CD4-positive, alpha-beta T cell treated with Interferon gamma for 1 hour (primary cell): ENCODE measurements at places on chromosomes 1 and 21.

- DNase-seq, result no peak
Observed at GRCh38 chr1:101006553-101006952, 19.0 kb downstream of the DPH5 start.

- no peak for DNase-seq
Observed at GRCh38 chr1:119660253-119661083, 12.4 kb upstream of the ZNF697 start.

DNA sequence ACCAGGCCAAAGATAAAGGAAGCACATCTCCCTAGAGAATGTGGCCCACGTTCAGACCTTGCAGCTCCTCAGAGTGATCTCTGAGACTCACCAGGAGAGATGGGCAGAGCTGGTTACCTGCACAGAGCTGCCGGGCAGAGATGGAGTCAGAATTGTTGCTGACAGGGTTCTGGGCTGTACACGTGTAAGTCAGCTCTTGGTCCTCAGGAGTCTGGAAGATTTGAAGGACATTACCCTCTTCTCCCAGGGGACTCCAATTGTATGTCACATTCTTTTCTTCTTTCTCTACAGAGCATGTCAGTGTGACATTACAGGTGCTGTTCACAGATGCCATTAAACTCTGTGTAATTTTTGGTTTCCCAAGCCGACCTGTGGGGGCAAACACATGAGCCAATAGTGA, 25.5 kb downstream of the CD84 start:
- no peak for DNase-seq

GRCh38 chr21:22191581-22191980, 1193.4 kb downstream of the NCAM2 start:
- no peak for DNase-seq

- peak; percentile 54 for DNase-seq
Observed at GRCh38 chr1:211352985-211353515, 26.4 kb downstream of the TRAF5 start.

DNA sequence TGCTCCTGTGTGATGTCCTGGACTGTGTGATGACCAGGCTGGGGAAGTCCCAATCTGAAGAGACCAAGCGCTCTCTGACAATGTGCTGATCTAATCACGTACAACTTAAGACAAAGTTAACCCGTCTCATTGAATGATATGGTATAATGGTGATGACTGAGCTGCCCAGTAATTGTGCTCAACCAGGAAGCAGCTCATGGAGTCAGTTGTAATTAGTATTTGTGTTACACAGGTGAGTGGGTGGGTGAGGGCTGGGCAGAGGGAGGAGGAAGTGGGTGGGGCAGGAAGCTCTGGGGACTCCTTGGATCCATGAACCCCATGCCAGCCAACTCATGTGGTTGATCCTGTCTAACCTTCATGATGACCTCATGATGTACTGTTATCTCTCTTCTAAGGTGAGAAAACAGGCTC, 8.7 kb upstream of the ECE1 start:
- DNase-seq, result no peak

- no peak for DNase-seq
Observed at GRCh38 chr1:47186267-47187185, 3.3 kb downstream of the PDZK1IP1 start.

DNA sequence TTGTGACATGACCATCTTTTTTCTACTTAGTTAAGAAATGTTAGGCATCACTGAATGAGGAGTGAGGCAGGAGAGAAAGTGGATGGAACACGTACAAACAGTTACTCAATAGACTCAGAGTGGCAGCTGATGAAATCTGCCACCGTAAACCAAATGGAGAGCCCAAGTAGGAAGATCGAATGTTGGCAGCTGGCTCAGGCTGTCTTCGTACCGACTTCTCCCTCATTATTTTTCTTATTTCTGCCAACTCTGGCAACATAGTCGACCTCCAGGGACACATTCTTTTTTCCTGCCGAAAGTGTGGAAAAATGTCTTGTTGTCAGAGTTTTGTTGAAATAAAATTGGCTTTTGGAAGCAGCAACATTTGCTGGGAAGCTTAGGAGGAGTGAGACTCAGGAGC, 143.3 kb downstream of the GREM2 start:
- DNase-seq, result no peak

GRCh38 chr1:186629341-186629740, 50.9 kb downstream of the PTGS2 start:
- no peak for DNase-seq

- DNase-seq, result no peak
Observed at GRCh38 chr1:27575840-27576331, 28.1 kb downstream of the AHDC1 start.

DNA sequence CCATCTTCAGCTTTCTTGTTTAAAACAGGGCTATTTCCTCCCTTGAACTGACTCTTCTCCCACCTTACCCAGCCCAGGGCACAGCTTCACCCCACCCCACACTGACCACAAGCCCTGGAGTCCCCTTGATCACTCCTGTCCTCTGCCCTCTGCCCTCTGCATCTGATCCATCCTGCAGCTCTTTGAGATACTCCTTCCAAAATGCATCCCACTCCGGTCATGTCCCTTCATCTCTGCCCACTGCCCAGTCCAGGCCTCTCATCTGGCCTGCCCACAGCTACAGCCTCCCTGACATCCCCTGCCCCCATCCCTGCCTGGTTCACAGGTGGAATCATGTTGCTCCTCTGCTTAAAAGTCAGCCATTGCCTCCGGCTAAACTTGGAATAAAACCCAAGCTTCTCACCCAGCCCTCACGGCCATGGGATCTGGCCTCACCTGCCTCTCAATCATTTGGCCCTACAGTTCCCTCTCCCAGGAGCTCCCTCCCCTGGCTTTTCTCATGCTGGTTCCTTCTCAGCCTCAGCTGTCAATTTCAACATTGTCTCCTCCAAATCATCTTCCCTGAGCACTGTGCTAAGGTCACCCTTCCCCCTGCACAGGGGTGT, 202.0 kb downstream of the MATN1 start:
- DNase-seq, result no peak

- DNase-seq, result no peak
Observed at GRCh38 chr1:30572192-30572591, 151.2 kb downstream of the MATN1 start.

DNA sequence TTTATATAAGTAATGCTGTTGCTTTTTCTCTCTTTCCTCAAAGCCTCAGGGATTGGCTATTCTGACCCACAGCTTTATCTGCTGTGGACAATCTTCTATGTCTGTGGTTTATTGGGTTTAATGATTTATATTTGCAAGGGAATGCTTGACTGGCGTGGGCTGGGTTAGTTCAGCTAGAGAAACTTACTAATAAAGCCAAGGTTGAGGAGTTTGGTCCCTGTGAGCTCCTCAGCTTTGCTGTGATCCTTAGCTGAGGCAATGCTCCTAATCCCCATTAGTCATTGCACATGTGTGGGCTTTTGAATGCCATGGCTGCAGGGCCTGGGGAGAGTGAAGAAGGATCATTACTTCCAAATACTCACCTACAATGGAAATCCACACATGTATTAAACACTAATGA, 179.3 kb downstream of the ZNF326 start:
- DNase-seq, result no peak

GRCh38 chr1:200037904-200038303, 10.4 kb downstream of the NR5A2 start:
- no peak for DNase-seq

DNA sequence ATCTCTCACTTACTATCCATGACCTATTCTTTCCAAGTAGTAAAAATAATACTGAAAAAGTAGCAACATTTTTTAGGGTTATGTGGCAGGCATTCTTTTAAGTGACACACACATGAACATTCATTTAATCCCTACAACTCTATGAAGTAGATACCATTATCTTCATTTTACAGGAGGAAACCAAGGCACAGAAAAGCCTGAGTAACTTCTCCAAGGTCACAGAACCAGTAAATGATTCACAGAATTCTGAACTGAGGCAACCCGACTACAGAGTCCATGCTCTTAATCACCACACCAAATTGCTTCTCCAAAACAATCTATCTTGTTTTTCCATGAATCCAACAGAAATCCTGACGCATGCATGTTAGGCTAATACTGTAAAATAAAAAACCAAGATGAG, 17.5 kb downstream of the FUBP1 start:
- DNase-seq, result no peak

- DNase-seq, result no peak
Observed at GRCh38 chr1:29732453-29732852, 496.1 kb downstream of the PTPRU start.

- DNase-seq, result no peak
Observed at GRCh38 chr1:218357211-218357892, 12.2 kb downstream of the TGFB2 start.

GRCh38 chr1:171501305-171502024, 16.1 kb downstream of the PRRC2C start:
- DNase-seq, result no peak

DNA sequence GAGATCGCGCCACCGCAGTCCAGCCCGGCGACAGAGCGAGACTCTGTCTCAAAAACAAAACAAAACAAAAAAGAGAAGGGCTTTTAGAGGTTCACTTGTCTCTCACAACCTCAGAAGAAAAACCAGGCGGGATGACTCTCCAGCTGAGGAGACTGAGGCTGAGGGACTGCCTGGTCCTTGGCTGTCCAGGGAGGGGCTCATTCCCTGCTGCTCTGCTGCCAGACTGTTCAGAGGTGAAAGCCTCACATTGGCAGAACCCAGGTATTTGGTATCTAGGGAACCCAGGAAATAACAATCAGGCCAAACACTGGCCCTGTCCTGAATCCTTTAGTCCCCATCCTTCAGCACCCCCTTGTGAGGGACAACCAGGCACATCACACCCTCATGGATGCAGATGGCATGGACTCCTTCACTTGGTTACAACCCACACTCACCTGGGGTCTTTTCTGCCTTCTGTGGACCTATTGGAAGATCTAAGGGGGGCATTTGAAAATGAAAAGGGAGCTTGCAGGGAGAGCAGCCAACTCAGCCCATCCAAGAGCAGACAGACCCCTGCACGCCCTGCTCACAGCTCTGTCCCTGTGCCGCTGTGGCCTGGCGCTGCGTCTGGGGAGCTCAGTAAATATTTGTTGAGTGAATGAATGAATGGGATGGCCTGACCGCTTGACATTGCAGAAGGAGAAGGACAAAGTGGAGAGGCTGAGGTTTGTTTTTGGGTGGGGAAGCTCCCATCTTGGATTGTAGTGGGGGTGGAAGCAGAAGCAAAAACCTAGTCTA, 33.4 kb downstream of the CD247 start:
- DNase-seq, result no peak

DNA sequence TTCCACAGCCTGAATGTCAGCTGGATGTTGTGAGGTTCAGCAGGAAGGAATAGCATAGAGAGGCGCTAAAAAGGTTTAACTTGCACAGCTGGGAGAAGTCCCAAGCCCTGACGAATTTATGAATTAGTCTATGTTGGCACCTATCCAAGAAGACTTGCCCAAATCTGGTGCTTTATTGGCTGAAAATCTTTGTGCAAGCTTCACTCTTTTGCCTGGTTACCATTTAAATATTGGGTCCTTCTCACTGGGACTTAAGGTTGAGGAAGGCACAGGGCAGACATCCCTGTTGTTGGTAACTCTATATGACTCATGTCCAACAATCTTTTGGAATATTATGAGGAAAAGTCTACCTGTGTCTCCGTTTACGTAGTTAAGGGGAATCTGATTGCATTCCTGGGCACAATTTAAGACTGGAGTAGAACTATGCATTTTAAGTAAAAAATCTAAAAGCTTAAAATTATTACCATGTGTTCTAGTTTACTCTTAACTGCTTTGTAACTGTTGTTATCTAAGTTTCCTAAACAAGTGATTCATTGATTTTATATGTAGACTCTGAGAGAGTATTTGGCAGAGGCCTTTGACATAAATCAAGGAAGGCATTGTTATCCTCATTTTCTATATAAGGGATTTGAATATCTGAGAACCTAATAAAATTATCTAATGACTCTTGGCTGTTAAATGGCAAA, 181.7 kb upstream of the DPYD start:
- DNase-seq, result no peak

DNA sequence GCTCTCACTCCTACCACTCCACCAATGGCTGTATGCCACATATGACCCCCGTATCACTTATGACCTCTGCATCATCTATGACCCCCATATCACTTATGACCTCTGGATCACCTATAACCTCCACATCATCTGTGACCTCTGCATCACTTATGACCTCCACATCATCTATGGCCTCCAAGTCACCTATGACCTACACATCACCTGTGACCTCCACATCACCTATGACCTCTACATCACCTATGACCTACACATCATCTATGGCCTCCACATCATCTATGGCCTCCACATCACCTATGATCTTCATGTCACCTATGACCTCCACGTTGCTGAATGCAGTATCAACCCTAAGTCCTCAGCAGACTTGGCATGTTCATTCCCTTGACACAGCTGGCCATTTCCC, 271.2 kb downstream of the MATN1 start:
- DNase-seq, result no peak

GRCh38 chr1:113392541-113393128, 2.3 kb downstream of the MAGI3 start:
- no peak for DNase-seq

DNA sequence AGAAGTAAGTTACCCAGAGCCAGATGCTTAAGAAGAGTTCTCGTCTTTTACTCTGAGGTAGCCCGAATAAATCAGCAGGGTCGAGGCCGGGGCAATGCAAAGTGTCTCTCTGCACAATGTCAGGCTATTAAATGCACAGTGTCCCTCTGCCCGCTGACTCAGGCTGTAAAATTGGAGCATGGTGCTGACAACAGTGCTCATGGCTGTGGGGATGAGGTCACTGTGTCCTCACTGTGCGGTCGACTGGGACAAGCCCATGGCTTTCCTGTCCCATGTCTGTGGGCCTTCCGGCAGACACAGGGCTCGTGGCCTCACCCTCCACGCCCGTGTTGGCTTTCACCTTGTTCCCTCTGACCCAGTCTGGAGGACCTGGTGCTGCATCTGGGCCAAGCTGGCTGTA, 14.6 kb upstream of the SLC2A1 start:
- DNase-seq, result no peak

GRCh38 chr1:217026531-217026930, 303.3 kb upstream of the ESRRG start:
- DNase-seq, result no peak
